Thymus (tissue), 14 donors: ENCODE measurements at places on chromosomes 6 and 20. TPM values are rescaled to one million over a fixed set of nuclear protein-coding genes. Genes with fewer than 3 reads are reported as not detected.

GRCh38 chr6:42105156-42105648, 37.2 kb downstream of the C6orf132 start:
- no peak for DNase-seq

DNA sequence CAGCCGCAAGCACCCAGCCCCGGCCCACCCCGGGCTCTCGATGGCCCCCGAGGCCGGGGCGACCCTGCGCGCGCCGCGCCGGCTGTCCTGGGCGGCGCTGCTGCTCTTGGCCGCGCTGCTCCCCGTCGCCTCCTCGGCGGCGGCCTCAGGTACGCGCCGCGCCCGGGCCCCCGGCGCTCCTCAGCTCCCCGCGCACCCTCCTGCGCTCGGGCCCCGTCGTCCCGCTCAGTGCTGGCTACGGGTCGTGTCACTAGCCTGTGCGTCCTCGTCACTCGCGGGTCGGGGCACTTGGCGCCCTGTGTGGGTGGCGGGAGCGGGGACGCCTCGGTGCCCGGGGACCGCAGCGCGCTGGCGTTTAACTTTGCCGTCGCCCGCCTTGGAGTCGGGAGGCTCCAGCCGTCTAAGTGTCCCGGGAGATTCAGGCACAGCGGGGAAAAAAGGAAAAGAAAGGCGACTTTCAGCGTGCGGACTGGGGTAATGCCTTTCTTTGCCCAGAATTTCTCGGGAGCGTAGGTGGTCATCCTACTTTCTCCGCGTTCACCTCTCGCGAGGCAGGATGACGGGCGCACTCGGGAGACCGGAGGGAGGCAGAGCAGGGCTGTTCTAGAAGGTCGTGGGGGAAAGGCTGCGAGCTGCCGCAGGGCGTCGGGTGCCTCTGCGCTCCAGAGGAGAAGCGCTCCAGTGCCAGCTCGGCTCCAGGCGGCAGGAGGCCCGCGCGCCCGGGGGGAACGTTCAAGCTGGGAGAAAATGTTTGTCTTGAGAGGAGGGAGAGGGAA, 545 bp downstream of the FNDC1 start:
- DNase-seq: no peak

DNA sequence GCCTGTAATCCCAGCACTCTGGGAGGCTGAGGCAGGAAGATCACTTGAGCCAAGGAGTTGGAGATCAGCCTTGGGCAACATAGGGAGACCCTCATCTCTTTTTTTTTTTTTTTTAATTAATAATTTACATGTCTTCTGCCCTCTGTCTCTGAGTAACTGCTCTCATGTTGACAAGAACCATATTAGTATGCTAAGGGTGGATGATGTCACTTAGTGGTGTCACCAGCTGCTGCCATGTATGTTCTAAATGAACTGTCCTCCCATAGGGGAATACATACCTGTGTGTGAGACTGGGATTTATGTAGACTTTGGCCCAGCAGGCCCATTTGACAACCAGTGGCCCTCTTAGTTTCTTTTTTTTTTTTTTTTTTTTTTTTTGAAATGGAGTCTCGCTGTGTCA, 65.6 kb downstream of the SCAND1 start:
- DNase-seq: no peak

- DNase-seq: no peak
Observed at GRCh38 chr6:96942676-96943075, 18.1 kb downstream of the KLHL32 start.

- no peak for DNase-seq
Observed at GRCh38 chr6:52180787-52181558, 5.2 kb upstream of the IL17A start.

DNA sequence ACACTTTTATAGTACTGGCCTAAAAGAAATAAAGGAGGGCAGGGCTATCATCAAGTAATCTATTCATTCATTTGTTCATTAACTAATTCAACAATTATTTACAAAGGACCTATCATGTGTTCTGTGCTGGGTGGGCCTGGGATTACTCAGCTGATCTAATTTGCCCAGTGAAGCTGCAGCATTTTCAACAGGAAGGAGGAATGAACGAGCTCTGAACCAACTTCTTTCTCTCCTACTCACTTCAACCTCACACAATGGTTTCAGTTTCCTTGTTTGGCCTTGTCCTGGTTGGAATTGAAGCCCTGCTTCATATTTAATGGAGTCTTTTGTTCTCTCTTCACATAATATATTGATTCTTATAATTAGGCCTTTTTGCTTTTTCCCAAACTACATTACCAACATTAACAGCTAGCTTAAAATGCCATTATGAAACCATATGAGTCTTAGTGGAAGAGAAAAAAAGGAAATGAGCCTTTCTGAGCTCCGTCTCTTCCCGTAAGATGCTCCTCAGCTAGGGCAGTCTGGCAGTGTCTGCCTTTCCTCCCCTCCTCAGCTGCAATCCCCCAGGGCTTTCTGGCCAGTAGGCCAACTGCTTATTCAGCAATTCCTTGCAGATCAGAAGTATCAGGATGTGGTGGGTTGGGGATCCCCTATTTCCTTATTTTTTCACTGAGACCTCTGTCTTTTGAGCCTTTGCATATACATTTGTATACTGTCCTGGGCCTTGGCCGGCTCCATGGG, 79.4 kb upstream of the NRN1 start:
- no peak for DNase-seq

- no peak for DNase-seq
Observed at GRCh38 chr6:150719099-150719766, 119.5 kb downstream of the PLEKHG1 start.

GRCh38 chr20:44540834-44541233, 19.0 kb upstream of the SERINC3 start:
- DNase-seq: no peak

- DNase-seq: no peak
Observed at GRCh38 chr6:72740135-72740534, 118.3 kb downstream of the KCNQ5 start.

DNA sequence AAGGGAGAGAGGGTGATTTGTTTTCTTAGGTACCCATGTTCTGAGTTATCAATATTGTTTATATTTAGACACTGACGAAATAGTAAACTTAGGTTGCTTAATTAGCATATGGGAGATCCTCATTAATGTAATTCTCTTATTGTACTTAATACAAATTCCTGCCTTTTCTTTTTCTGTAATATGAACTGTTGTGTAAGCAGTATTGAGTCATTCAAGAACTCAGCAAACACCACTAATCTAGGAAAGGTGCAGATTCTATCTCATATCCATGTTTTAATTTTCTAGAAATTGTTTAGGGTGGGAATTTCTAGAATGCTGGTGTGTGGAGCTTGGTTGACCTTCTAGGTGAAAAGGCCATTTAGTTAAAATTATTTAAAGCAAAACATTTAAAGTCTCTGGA, 216.0 kb downstream of the ZFAND3 start:
- DNase-seq: no peak

DNA sequence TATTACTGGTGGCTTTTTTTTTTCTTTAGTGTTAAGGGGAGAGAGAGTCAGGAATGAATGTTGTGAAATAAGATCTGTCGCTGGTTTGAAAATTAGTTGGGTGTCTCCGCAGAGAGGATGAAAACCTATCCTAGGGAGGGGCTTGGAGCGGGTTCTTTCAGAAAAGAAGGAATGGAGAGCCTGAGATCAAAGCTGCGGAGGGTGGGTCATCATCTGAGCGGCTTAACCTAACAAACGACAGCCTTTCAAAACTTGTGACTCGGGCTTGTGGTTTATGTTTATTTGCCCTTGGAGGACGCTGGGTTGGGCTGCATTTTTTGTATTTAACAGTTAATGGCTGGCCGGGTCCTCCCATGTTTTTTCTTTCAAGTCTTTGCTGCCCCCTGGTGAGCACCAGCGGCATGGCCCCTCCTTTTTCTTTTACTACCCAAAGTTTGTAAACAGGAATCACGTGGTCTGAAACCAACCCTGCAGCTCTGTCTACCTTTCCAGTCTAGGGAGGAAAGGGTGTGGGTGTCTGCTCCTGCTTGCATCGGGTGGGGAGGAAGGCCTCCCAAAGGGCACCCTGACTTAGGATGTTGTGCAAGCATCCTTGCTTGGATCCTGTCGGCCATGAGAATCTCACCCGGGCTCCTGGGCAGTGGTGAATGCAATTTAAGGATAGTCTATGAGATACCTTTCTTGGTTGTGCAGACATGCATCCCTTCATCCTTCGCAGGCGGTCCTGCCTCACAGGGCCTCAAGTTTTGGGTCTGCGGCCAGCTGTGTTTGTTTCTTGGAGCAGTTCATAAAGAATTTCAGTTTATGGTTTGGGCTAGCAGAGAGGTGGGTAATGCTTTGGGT, 2.2 kb downstream of the PIM1 start:
- DNase-seq: peak; percentile 96

DNA sequence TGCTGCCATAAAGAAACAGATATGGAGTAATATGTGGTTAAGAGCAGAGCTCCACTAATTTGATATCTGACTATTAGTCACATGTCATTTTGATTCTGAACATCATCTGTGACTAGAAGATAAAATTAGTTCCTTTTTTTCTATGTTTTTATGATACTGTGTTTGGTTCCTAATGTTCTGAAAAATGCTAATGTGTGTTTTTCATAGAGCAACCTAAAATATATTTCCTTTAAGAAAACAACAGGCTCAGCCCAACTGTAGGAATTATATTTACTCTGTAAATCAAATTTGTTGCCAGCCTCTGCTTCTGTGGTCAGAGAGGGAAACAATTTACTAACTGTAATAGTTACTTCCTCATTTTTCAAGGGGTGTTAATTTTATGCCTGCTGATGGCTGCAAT, 33.3 kb upstream of the TXLNB start:
- DNase-seq: no peak

- DNase-seq: no peak
Observed at GRCh38 chr6:158396136-158396535, 83.9 kb downstream of the TULP4 start.

DNA sequence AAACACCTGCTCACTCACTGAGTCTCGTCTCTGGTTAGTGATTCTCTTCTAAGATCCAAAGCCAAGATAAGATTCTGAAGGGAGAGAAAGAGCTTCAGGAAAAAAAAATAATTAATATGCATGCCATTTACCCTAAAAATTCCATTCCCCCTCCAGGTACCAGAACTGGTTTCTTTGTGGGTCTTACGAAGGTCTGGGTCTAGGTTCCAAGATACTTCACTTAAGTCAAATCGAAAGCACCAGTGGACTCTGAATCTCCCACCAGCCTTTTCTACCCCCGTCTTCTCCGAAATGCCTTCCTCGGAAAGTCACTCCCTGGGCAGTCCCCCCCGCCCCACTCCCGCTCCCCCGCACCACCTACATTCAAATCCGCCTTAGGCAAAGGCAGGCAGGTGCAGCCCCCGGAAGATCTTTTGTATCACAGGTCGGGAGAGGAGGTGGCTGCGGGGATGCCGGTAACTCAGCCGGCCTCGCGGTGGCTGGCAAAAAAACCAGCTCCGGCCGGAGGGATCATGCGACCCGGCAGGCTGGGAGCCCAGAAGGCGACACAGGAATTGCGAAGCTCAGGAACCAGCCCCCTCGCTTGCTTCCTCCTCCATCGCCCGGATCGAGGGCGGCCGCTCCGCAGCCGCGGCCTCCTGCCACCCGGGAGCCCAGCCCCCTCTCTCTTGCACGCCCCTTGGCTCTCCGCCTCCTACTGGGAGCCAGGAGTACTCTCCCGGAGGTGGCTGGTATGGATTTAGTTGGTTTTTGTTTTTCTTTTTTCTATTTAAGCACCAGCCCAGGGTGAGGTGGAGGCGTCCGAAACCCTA, at the start of gene BCL2L1:
Gene BCL2L1 (minus strand): TSS at position 612 of the 812 bp plus-strand sequence. CDS start 650 bp downstream, outside the sequence.
- DNase-seq: no peak

GRM1 gene
- under 0.01 TPM for total RNA-seq

ELOVL2 gene
- 0.76 TPM for total RNA-seq

TINAG gene
- total RNA-seq: not detected

SRC gene
- total RNA-seq: 4.4 TPM

MDFI gene
- 6.2 TPM for total RNA-seq

TAAR5 gene
- total RNA-seq: not detected

PRDM13 gene
- total RNA-seq: not detected
